ENCODE measurements at places on chromosomes 7 and 10.

DNA sequence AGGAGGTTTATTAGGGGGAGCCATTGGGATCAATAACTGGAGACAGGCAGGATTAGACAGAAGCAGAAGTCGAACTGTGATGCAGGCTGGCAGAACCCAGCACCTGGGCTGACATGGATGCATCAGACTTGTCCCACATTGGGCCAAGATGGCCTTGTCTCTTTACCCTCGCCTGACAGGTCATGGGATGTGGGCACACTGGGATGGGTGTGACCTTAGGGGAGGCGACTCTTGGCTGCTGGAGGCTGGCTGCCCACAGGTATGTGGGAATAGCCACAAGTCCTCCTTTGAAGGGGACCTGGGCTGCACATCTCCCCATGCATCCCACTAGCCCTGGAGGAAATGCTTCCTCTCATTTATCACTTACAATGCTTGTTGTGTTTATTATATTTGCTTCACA is 17.3 kb downstream of the NFE2L3 start:
- no peak for DNase-seq

GRCh38 chr7:134512271-134512670 is 15.1 kb upstream of the AKR1B10 start:
- DNase-seq, result no peak

GRCh38 chr7:94633687-94634086 is 22.2 kb downstream of the SGCE start:
- DNase-seq, result no peak

DNA sequence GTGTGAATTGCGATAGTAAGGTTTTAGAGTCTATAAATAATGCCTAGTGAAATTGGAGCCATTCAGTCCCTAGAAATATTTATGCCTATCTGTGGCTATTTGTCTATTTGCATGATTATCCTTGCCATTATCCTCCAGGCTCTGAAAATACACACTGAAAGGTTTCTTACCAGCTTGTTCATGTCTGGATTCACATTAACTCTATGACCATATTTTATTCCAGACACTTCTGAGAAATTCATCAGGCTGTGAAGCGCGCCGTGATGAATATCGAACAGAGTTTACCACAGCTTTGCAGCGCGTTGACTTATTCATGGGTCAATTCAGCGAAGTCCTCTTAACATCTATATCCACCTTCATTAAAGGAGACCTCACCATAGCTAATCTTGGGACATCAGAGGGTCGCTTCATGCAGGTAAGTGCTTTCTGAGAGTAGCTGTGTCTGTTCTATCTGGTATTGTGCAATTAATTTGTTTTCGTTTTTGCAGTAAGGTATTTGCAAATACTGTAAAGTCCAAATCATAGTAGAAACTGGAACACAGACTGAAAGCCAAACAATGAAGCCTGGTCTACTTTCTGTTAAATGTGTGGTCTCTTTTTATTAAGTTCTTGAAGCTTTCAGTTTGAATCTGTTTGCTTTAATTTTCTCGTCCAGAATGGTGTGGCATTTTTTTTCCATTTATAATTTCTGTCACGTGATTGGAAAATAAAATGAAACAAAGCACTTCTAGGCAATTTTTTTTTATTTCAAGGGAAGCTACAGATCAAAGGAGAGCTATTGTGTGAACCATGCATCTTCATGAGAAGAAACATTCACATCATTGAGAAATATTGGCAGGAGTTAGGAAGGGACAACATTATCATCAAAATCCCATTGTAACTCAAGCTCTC is 59.7 kb downstream of the MET start:
- no peak for DNase-seq

GRCh38 chr7:70645876-70646351 is 486.0 kb upstream of the GALNT17 start:
- no peak for DNase-seq

- no peak for DNase-seq
These were observed 85.9 kb upstream of the INSIG1 start for GRCh38 chr7:155211761-155212160.

GRCh38 chr7:37489703-37490102 is 41.0 kb upstream of the ELMO1 start:
- DNase-seq, result no peak

GRCh38 chr10:60291344-60291930 is 98.2 kb downstream of the ANK3 start:
- no peak for DNase-seq

- DNase-seq, result no peak
These were observed 13.0 kb upstream of the CALU start for GRCh38 chr7:128726059-128726736.

GRCh38 chr7:16078076-16078952 is 343.0 kb downstream of the CRPPA start:
- no peak for DNase-seq

GRCh38 chr7:49976238-49976637 is 116.8 kb downstream of the ZPBP start:
- no peak for DNase-seq

GRCh38 chr10:16429539-16429938 is 7.3 kb upstream of the PTER start:
- no peak for DNase-seq

DNA sequence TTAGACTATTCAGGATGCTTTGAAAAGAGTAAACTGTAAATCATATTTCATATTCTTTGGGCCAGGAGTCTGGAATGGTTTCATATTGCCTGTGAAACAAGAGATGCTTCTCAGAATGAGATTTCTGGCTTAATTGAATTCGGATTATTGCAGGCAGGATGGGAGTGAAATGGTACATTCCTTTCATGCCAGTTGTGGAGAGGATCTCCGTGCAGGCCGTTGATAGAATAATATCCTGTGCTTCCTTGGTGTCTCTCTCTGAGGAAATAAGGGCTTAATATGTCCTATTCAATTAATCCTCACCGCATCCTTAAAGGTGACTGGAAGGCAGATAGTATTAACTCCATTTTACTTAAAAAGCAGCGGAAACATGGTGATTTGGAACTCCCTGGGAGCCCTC is 56.6 kb downstream of the CUX1 start:
- DNase-seq, result no peak

- DNase-seq, result no peak
These were observed 21.1 kb upstream of the FOXI2 start for GRCh38 chr10:127715782-127716378.

DNA sequence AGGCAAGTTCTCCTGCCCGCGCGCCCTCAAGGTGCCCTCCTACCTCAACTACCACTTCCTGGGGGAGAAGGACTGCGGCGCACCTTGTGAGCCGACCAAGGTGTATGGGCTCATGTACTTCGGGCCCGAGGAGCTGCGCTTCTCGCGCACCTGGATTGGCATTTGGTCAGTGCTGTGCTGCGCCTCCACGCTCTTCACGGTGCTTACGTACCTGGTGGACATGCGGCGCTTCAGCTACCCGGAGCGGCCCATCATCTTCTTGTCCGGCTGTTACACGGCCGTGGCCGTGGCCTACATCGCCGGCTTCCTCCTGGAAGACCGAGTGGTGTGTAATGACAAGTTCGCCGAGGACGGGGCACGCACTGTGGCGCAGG is 1.4 kb downstream of the FZD1 start:
- DNase-seq, result no peak

- no peak for DNase-seq
These were observed 100.2 kb downstream of the LRMDA start for GRCh38 chr10:75531571-75532031.

GRCh38 chr10:118106426-118106825 is 59.7 kb upstream of the RAB11FIP2 start:
- no peak for DNase-seq

- DNase-seq, result no peak
These were observed 4.8 kb upstream of the TAX1BP1 start for GRCh38 chr7:27735165-27735564.

DNA sequence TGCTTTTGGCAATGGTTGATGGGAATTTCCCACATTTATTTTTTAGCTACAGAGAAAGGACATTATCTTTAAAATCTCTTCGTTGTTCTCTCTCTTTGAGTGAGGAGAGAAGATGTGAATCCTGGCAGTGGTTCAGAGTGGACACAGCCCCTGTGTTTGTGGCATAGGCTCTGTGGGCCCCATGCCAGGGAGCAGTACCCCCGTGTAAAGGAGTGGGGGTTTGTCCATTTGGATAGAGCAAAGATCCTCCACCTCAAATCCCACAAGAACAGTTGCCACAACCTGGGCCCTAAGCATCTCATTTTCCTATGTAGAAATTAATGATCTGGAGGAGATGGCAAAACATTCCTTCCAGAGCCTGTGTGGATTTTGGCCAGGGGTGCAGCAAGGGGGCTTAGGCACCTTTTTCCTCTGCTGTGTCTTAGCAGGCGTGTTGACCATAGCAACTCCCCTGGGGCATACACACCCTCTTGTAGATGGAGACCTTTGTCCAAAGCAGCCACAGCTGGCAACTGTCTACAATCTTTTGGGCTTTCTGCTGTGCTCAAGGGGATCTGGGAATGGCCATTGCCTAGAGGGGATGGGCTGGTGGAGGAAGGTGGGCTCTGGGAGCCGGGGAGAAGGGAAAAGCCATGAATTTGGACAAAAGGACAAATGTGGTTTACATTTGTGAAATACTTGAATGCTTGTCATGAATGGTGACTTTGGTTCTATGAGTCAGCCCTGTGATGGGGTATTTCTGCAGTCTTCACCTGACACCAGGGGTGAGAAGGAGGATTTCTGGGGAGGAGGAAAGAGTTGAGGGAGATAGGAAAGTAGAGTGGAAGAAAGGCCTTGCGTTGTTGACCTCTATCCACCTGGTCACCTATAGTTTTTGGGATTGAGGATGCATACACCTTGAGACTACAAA is 92.0 kb downstream of the TCF7L2 start:
- DNase-seq, result no peak

- no peak for DNase-seq
These were observed 14.6 kb downstream of the LARP4B start for GRCh38 chr10:916716-917415.

DNA sequence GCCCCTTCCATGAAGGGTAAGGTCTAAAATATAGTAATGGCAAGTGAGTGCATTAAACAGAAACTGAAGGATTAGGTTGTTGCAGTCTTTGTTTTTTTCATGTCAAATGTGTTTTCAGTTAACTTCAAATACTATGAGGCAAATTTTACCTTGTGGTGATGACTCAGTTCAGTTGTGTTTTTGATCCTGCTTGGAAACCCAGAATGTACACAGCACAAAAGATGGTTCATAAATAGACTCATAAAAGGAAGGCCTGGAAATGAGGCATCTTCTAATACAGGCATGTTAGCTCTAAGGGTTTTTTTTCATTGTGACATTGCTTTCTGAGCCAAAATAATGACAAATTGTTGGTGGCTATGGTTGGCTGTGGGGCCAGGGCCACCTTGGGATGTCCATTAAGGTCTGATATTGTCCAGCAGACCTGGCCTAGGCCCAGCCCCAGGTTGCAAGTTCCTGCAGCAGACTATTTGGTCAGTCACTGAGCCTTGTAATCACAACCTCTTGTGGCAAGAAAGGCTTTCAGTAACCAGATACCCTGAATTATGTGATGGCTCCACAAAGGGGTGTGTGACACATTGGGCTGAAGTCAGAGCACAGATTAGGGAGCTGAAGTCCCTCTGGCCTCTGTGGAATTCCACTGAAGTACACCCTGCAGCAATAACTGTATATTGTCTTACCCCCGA is 69.0 kb upstream of the SAMD8 start:
- DNase-seq, result no peak

DNA sequence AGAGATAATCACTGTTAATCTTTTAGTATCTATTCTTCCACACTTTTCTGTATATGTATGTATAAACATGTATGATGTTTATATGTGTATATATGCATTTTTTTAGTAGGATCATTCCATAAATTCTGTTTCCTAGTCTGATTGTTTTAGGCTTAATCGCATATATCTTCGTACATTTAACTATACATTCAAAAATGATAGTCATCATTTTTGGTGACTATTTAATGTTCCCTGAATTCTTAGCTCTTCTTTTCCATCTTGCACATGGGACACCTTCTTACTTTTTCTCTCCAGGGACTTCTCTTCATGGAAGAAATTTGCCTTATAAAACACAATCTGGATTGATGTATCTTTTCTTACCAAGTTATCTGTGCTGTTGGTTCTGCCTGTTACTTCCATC is 42.1 kb downstream of the ZNF277 start:
- no peak for DNase-seq

DNA sequence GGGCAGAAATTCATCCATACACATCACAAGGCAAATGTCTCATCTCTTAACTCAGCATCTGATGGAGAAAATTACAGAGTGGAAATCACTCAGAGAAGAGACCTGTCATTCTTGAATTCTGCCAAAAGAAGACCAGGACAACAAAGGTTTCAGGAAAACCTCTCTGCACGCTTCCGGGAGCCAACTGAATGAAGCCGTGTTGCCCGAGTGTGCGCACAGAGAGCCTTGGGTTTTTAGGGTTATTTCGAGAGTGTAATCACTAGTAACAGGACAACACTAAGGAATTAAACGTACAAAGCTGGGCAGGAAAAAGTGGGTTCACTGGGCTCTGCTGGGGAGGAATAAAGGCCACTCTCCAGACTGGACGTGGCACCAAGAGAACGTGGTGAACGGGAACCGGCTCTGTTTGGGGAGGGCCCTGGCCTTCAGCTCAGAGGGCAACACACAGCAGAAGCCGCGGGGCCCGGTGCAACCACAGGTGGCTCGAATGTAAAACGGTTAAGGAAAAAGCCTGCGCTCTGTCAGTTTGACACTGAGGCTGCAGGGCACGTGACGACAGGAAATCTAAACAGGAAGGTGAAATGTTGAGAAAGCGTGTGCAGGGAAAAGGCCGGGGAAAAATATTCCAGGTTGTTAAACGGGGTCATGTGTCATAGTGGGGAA is 331.5 kb downstream of the DNAJB6 start:
- DNase-seq, result no peak

- no peak for DNase-seq
These were observed 111.8 kb upstream of the FEZF1 start for GRCh38 chr7:122416336-122416735.

DNA sequence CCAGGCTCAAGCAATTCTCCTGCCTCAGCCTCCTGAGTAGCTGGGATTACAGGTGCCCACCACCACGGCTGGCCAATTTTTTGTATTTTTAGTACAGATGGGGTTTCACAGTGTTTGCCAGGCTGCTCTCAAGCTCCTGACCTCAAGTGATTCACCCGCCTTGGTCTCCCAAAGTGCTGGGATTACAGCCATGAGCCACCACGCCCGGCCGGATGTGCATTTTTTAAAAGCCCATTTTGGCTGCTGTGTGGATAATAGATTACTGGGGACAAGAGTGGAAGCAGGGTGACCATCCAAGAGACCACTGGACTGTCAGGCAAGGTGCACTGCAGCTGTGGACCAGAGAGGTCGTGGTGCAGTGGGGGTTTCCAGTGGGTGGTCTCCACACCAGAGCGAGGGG is 21.4 kb downstream of the HKDC1 start:
- no peak for DNase-seq

DNA sequence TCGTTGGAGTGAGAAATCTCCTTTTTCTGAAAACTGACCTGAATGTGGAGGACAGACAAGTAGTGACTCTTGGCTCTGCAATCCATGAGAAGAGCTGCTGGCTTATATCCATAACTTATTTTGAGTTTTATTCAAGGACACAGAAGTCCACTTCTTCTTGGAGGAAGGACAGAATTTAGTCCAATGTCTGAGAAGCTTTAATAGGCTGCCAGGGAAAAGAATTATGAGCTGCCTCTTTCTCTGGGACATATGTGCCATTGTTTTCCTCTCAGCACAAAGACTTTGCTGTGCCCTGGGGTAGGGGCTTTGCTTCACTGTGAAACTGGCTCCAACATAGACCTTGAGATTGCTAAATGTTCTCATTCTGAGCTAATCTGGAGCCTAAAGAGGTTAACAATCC is 20.5 kb upstream of the AOC1 start:
- DNase-seq, result no peak
